ENCODE measurements at places on chromosomes 6 and 20.

DNA sequence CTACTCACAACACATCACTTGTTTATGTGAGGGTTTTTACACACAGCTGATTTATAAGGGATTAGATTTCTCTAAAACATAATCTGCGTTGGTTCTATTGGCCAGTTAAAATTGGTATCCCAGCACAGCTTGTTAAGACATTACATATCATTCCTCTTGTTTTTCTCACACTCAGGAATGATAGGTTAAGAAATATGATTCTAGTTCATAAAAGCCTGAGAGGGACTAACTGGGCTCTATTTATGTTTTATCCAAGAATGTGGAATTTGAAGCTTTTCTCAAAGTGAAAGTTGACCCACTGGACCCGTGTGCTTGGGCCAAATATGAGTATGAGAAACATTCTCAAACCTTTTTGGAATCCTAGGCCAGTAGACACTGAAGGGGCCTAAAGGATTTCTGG lies 117.3 kb downstream of the TMEM170B start:
- no peak for DNase-seq

GRCh38 chr6:163500105-163500504 lies 85.6 kb downstream of the QKI start:
- no peak for DNase-seq

GRCh38 chr6:13495112-13495776 lies 7.8 kb upstream of the GFOD1 start:
- no peak for DNase-seq

GRCh38 chr6:41502566-41502916 lies 43.6 kb upstream of the FOXP4 start:
- no peak for DNase-seq

GRCh38 chr6:163717106-163717764 lies 302.7 kb downstream of the QKI start:
- DNase-seq: no peak

GRCh38 chr6:142297996-142298753 lies 3.6 kb upstream of the ADGRG6 start:
- no peak for DNase-seq

- DNase-seq: no peak
Measured at GRCh38 chr6:66599541-66599940, 892.5 kb upstream of the EYS start.

- no peak for DNase-seq
Measured at GRCh38 chr20:12270863-12271262, 353.2 kb downstream of the BTBD3 start.

GRCh38 chr6:46888031-46888430 lies 33.7 kb downstream of the ADGRF5 start:
- DNase-seq: no peak

GRCh38 chr6:169887529-169888140 lies 136.2 kb downstream of the ERMARD start:
- no peak for DNase-seq

DNA sequence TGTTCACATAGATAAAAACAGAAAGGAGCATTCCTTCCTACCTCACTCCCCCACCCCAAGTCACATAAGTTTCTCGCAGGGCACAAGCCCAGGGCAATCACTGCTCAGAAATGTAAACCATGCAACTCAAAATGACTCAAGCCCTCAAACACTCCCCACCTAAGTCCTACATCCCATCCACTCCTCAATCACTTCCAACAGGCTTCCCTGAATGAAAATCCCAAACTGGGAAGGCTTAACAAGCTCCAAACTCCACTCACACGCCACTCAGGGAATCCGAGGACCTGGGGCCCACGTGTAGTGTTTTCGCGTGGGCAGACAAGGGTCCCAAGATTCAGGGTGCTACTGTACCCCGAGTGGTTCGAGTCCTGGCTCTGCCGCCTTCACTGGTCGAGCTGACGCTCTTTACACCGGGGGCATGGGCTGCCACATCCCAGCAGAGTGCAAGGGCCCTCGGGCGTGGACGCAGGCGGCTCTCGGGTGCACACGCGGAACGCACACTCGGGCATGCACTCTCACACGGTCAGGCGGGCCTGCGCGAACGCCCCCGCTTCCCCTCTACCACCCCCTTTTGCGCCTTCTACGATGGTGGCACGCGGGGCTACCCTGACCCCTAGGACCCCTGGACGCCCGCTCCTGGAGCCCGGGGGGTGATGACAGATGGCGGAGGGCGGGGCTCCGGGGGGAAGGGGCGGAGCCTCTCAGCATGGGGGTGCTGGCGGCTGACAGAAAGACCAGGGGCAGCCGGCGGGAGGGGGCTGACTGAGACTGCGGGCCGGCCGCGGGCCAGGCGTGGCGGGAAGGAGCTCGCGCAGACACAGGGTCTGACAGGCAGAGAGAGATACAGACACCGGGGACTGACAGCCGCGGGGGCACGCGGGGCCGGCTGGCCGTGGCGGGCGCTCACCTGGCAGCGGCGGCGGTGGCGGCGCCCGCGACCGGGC lies 657 bp downstream of the ZHX3 start:
- peak; percentile 71 for DNase-seq

DNA sequence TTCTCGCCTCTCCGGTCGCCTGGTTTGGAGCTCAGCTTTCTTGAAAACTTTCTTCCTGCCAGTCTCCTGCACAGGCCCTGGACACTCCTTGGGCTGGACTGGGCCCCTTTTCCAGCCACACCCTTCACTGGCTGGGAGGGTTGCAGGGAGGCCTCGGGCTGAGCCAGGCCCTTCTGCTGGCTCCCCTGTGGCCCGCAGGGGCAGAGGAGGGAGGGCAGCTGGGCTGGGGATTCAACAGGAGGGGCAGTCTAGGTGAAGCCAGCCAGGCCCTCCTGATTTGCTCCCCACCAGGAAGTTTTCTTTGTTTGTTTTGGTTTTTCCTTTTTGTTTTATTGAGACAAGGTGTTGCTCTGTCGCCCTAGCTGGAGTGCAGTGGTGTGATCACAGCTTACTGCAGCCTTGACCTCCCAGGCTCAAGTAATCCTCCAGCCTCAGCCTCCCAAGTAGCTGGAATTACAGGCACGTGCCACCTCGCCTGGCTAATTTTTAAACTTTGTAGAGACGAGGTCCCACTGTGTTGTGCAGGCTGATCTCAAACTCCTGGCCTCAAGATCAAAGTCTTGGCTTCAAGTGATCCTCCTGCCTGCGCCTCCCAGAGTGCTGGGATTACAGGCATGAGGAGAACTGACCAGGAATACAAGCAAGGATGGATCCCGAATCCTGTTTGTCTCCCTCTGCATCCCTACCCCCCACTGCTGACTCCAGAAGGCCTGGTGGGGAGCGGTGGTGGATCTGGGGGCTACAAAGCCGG lies 23.5 kb upstream of the CDH22 start:
- DNase-seq: no peak

DNA sequence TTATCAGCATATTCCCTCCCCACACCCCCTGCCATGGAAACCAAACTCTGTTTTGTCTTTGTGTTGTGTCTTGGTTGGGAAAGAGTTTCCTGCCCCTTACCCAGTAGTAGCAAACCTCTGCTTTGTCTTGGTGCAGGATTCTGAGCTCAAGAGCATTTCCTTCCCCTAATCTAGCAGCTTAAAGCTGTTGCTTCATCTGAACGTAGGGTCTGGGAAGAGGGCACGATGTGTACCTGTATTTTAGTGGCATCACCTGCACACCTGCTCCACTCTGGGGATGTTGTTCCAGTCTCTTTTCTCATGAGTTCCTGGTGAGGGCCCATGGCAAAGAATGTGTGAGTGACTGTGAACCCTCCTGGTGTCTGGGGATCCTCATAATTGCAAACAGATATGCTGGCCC lies 164.7 kb downstream of the SCP2D1 start:
- DNase-seq: no peak

DNA sequence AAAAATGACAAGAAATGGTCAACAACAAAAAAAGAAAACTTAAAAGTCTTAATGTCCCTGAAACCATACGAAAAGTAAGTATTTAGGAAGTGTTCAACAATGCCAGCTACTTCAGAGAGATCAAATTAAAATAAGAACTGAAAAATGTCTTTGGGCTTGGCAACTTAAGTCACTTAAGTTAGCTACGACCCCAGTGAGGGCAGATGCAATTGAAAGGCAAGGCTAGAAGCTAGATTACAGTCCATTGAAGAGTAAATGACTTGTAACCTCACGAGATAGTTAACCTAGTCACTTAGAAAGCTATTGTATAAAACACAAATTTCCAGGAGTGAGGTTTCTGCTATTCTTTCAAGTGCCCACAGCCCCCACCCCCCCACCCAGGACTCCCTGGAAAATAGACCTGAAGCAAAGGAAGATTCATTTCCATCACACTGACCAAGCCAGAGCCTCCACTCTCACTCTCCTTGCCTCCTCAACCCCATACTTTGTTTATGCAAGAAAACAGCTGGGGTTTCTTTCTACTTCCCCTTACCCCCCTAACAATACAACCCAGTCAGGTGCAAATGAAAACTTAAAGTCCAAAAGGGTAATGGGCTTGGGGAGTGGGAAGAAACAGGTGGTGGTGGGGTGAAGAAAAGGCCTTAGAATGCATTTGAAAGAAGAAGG lies 14.6 kb downstream of the RTN4IP1 start:
- DNase-seq: no peak

DNA sequence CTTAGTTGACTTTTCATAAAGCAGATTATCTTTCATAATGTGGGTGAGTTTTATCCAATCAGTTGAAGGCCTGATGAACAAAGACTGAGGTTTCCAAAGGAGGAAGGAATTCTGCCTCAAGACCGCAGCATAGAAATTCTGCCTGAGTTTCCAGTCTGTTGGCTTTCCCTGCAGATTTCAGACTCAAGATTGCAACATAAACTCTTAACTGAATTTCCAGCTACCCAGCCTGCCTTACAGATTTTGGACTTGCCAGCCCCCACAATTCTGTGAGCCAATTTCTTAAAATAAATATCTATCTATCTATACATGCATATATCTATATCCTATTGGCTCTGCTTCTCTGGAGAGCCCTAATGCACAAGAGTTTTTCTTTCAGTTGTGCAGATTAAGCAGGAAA lies 57.3 kb upstream of the SMLR1 start:
- DNase-seq: no peak

DNA sequence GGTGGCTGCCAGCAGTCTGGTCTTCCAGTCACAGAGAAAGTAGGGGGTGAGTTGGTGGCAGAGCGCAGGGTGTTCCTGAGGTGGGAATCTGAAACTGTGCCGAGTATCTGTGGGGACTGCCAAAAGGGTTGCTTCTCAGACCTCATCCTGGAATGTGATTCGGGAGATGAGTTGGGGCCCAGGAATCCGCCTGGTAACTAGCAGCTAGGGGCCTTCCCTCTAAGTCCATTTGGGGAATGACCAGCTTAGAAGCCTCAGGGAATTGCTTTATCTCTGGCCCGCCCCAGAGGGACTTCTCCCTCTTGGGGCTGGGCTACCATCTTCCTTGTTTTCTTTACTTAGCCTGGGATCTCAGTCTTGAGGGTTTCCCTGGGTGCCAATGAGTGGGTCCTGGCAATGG lies 49.6 kb downstream of the MOCS1 start:
- DNase-seq: no peak

DNA sequence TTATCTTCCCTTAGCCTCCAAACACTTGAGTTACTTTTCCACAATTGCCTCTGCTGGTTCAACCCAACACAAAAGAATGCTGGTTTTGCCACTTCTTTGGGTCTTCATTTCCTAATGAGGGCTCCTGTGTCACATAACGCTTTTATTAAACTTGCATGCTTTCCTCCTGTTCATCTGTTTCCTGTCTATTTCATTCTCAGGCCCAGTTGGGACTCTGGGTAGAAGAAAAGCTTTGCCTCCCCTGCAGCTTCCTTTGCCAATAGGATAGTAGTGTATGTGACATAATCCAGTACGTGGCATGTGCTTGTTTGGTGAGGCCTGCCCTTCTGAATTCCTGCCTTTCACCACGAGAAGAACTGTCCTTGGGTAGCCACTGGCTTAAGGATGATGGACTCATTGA lies 529.3 kb upstream of the AGPAT4 start:
- no peak for DNase-seq

GRCh38 chr20:37234254-37234581 lies 27.4 kb downstream of the GHRH start:
- no peak for DNase-seq

GRCh38 chr20:49729780-49730179 lies 16.1 kb upstream of the B4GALT5 start:
- no peak for DNase-seq

- peak; percentile 39 for DNase-seq
Measured at GRCh38 chr20:50467718-50468356, 42.3 kb upstream of the PTPN1 start.

DNA sequence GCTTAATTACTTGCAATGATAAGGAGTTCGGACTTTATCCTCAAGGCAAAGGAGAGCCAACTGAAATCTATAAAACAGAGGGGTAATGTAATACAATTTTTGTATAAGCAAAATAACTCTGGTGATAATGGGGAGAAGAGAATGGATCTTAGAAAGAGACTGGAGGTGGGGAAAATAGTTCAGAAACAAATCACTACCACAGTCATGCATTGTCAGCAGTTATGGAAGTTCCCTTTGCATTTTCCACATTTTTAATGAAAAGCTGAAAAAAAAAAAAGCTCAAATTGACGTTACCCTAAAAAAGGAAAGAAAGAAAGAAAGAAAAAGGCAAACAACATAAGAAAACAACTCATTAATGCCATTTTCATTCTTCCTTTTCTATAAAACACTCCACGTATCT lies 337.6 kb upstream of the HSF2 start:
- no peak for DNase-seq

DNA sequence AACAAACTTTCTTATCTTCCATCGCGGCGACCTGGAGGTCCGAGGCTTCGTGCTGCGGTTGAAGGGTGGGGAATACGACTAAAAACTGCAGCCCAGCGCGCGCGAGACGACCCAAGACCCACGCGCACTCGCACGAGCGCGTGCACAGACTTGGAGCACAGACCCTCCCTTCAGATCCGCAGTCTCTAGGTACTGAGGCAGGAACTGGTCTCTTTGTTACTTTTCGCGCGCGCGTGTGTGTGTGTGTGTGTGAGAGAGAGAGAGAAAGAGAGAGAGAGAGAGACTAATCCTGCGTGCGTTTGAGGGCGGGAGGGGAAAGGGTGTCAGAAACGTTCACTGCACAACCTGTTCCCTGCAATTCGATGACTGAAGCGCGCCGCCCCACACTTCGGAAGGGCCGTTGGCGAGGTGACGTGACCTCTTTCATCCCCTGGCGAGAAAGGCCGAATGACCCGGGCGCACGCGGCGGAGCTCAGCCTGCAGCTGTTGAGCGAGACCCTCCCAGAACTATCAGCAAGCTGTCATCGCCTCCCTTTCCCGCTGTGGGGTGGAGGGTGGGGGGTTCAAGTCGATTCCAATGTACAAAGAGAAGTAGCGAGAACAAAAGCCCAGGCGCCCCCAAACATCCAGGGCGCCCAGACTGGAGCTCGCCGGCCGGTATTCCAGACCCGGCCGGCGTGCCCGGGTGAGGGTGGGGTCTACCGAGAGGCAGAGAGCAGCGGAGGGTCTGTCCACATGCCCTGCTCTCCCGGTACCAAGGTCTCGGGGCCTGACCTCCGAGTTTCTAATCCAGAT lies 1.5 kb upstream of the TUBB2B start:
- DNase-seq: peak; percentile 52

DNA sequence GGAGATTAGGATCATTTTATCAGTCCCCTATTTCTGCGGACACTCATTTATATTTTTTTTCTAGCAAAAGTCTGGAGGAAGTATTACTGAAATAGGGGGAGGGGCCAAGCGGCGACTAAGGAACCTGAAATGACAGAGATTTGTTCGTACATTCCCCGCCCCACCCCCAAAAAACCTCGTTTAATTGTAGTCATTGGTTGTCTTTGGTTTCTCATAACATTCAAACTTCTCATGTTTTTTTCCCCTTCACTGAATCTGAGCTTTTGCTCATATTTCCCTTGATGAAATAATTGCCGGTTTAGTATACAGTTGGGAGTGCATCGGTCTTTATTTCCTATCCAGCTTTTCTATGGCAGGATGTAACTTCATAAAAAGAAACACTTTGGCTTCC lies 768 bp upstream of the FYN start:
- DNase-seq: peak; percentile 72

- DNase-seq: no peak
Measured at GRCh38 chr6:167104388-167104787, 18.5 kb upstream of the CCR6 start.
